ENCODE measurements at places on chromosomes 5 and 9.

GRCh38 chr5:158324236-158324635 is 465.3 kb upstream of the CLINT1 start:
- no peak for DNase-seq

GRCh38 chr9:5499889-5500398 is 10.4 kb upstream of the PDCD1LG2 start:
- DNase-seq, result no peak

DNA sequence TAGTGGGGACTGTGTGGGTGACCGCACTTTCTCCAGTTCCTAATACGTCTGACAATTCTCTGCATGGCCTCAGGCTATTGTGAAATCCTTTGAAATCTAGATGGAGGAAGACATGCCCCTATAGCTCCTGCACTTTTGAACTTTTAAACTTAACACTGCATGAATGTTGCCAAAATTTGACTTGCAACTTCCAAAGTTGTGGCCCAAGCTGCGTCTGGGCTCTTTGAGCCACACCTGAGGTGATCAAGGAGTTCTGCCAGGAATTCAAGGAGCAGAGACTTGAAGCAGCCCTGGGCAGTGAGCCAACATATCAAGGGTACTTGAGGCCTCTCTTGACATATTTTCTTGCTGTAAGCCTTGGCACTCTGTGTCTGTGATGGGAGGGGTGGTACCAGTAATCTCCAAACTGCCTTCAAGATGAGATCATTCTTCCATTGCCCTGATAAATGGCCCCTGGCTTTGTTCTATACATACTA is 1336.1 kb upstream of the CDH9 start:
- DNase-seq, result no peak

DNA sequence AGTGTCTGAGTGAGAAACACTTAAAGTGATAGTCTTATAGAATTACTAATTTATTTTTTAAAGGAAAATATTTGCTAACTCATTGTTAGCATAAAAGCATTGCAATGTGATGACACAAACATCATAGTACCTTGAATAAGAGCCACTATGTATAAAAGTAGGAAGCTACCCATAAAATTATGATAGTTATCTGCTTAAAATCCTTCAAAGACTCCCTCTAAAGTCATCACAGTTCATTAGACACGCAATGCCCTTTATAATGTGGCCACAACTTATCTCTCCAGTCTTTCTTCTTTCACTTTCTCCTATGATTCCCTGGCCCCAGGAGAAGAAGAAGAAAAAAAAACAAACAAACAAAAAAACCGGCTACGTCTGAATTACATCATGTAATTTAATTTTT is 1144.0 kb upstream of the NUDT12 start:
- DNase-seq, result no peak

DNA sequence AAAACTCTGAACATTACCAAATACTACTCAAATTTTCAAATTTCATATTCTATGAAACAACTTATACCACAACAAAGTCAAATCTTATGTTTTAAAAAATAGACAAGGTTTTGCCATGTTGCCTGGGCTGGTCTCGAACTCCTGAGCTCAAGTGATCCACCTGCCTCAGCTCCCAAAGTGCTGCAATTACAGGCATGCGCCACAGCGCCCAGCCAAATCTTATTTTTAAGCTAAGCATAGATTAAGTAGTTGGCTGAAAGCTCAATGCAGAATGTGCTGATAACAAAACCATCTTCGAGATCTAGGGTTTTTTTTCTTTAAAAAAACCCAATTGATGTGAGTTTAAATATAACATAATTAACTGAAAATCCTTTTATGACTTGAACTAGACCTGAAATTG is 6.4 kb downstream of the LMBRD2 start:
- DNase-seq, result no peak

GRCh38 chr9:123378956-123379660 is 23.1 kb downstream of the CRB2 start:
- DNase-seq, result no peak

GRCh38 chr5:136279314-136279713 is 86.0 kb downstream of the TRPC7 start:
- no peak for DNase-seq

- no peak for DNase-seq
These were observed 246.1 kb downstream of the TRIM32 start for GRCh38 chr9:116933251-116933650.

- no peak for DNase-seq
These were observed 27.0 kb downstream of the CNOT8 start for GRCh38 chr5:154885439-154885838.

GRCh38 chr5:102845041-102845440 is 89.9 kb downstream of the PAM start:
- no peak for DNase-seq

DNA sequence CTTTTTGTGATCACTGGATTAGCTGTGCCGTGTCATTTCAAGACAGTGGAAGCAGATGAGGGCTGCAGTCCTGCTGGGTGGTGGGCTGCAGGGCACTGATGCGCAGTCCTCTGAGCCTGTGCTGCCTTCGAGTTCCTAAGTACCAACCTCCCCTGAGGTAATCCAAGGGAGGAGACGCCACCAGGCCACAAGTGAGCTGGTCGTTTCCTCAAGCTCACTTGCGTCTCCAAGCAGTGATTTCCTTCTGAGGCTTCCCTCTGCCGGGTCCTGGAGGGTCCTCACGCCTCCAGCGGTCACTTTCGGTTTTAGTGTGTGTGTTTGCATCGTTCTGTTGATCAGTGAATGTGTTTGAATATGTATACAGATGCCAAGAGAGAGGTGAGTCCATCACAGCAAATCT is 115.7 kb downstream of the TRIO start:
- DNase-seq, result no peak

- no peak for DNase-seq
These were observed 704.3 kb upstream of the ZNF608 start for GRCh38 chr5:125450771-125451170.

- DNase-seq, result no peak
These were observed 142.1 kb downstream of the MPDZ start for GRCh38 chr9:13137426-13137825.

DNA sequence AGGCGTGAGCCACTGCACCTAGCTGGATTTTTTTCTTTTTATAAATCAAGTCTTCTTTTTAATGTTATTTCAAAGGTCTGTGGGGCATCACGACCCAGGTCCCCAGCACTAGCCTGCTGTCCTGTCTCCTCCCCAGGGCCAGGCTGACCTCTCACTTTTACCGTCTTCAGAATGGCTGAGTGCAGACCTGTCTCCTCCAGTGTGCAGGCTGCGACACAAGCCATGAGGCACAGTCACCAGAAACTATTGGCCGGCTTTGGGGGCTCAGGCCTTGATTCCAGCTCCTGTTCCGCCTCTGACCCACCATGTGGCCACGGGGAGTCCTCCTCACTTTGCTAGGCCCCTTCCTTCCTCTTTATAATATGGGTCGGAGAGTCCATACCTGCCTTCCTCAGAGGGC is 46.6 kb upstream of the NEURL1B start:
- no peak for DNase-seq

DNA sequence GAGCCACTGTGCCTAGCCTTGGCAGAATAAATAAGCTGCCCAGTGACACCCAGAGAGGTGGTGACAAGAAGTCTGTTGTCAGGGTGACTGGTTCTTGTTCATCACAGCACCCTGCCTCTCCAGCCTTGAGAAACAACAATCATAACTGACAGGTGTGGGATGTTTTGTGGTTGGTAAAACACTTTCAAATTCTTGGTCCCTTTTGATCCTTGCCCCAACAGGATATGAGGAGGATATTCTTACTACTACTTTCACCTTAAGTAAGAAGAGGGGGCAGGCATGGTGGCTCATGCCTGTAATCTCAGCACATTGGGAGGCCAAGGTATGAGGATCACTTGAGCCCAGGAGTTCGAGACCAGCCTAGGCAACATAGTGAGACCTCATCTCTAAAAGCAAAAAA is 14.2 kb upstream of the FRRS1L start:
- no peak for DNase-seq

DNA sequence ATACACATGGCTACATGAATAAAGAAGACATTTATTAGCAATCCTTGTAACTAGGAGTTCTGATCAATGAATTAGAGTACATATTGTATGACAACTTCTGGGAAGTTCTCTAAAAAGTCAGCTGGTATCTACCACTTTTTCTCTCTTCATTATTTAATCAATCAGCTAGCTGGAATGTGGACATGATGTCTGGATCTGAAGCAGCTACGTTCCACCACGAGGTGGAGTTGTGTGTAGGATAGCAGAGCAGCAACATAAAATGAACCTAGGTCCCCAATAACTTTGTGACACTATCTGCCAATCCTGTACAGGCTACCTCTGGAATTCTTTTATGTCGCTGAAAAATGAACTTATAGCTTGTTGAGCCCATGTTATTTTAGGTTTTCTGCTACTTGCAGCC is 32.9 kb upstream of the ENTREP1 start:
- DNase-seq, result no peak

- no peak for DNase-seq
These were observed 139.4 kb upstream of the LMX1B start for GRCh38 chr9:126474206-126474765.

GRCh38 chr9:14205463-14205862 is 108.5 kb downstream of the NFIB start:
- peak; percentile 23 for DNase-seq

DNA sequence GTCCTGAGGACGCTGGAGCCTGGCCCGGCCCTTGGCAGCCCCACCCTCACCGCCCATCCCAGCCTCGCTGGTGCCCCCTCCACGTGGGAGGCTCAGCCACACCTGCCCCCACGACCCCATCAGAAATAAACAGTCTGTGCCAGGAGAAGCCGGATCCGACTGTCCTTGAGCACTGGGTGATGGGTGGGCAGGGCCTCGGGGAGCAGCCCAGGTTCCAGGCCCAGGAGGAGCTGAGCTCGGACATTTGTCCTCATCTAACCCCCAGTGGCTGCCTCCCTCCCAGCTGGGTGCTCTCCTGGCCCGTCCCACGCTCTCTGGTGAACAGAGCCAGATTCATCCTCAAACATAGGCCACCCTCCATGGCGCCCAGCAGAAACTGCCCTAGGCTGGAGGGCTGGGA is 4.6 kb upstream of the PTGDS start:
- no peak for DNase-seq

GRCh38 chr5:146920351-146920881 is 41.9 kb upstream of the PPP2R2B start:
- DNase-seq, result no peak

DNA sequence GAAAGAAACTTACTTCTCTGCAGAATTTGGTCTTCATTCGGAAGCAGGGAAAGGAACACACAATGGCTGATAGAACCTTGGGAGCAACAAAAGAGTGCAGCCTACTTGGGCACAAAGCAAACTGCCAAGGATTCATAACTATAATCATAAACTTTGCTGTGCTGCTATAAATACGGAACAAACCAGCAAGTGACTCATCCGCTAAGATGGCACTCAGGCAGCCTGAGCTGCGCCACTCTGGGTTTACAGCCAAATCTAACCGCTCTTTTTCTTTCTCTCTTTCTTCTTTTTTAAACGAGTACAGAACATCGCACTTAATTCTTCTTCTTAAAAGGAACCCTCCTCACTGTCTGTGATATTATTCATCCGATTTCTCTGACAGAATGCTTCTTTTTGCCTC is 81.1 kb downstream of the PTPN3 start:
- DNase-seq, result no peak

DNA sequence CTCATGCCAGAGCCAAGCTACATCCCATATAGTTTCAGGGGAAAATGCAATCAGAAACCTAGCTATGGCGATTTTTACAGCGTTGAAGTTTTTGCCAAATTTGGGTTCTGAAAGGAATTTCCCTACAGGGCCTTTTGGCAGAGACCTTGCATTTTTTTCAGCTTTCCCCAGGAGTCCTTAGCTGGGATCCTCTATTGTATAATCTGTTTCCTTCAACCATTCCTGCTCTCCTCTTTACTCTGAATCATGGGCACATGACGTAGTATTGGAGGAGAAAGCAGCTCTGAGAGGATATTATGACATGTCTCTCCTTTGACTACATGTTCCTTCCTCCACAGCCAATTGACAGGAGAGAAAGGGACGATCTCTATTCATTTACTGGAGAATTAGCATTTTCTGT is 118.5 kb upstream of the ERCC6L2 start:
- no peak for DNase-seq

- DNase-seq, result no peak
These were observed 275.1 kb downstream of the SLF1 start for GRCh38 chr5:94893412-94894135.

DNA sequence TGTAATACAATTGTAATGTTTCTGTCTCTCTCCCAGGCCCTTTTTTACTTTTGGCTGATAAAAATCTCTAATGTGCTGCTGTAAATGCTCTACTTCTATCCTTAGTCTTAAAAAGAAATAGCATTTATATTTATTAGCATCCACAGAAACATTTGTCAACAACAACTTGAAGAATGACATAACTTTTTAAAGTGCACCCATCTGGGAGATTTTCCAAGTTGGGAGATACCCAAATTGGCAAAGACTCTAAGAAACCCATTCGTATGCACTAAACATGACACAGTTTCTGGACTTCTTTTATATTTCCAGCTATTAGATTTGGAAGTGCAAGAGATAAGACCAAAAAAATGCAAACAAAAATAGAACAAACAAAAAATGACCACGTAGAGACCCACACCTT is 2287.4 kb upstream of the WWC1 start:
- no peak for DNase-seq

GRCh38 chr5:56862909-56863308 is 46.5 kb upstream of the SETD9 start:
- DNase-seq, result no peak

- no peak for DNase-seq
These were observed 123.9 kb downstream of the RAB3C start for GRCh38 chr5:58706736-58707135.

DNA sequence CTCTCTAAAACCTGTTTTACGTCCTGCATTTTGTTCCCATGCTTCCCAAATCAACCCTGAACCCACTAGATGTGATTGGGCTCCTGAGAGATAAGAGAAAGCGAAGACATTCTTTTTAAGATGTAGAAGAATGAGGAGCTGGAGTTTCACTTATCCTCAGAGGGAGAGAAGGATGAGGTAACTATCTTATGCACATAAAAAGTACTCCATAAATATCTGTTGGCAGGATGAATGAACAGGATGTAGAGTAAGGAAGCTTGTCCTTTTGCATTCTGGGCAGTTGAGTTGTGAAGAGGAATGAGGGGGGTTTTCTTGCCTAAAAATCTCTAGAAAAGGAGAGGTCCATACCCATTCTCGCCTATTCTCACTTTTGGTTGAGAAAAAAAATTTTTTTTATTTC is 163.2 kb downstream of the UNC13B start:
- DNase-seq, result no peak

GRCh38 chr9:113675475-113675941 is 200.6 kb upstream of the ZNF618 start:
- peak; percentile 71 for DNase-seq

DNA sequence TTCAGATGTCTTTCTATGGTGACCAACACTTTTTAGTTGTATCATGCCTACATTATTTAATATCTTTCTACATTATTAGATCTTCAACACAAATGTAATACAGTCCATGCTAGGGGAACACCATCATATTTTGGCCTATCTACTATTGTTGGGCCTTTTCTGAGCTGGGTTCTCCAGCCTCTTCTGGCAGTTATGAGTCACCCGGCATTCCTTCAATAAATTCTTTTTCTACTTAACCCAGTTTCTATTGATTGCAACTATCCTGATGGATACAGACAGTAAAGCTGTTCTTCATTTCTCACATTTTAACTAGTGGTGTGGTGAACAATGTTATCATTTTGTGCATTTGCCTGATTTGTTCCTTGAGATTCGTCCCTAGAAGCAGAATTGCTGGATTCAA is 529.3 kb downstream of the BNC2 start:
- no peak for DNase-seq

- DNase-seq, result no peak
These were observed 98.1 kb upstream of the NR5A1 start for GRCh38 chr9:124605258-124605657.
